A549 treated with GW870086 at 1 μM for 4 hours (cell line): ENCODE measurements at places on chromosomes 7 and 10. TPM values are rescaled to one million over a fixed set of nuclear protein-coding genes. Genes with fewer than 3 reads are reported as not detected.

Gene ICA1
- 0.74 to 1.4 TPM (median 1.1 TPM) in 5 replicates for total RNA-seq

Gene NEUROG3
- total RNA-seq, result not detected in 5 replicates

Gene AOAH
- not detected in 5 replicates for total RNA-seq

Gene CYP17A1
- not detected in 5 replicates for total RNA-seq

Gene C10orf143
- 0.24 to 1.1 TPM (median 0.47 TPM) in 5 replicates for total RNA-seq

Gene TMEM72
- not detected in 5 replicates for total RNA-seq

Gene GNAT3
- not detected in 5 replicates for total RNA-seq

Gene TMEM139
- 0.69 to 1.9 TPM (median 1.2 TPM) in 5 replicates for total RNA-seq

Gene AS3MT
- 3.2 to 4.6 TPM (median 4.2 TPM) in 5 replicates for total RNA-seq

Gene VWDE
- total RNA-seq, result 0.31 to 0.76 TPM (median 0.57 TPM) in 5 replicates

Gene MPP7
- total RNA-seq, result 0.10 to 0.21 TPM (median 0.11 TPM) in 4 of 5 replicates, not detected in the other

Gene TMEM130
- 0.27 to 0.57 TPM (median 0.31 TPM) in 5 replicates for total RNA-seq

Gene LDB1
- 28.2 to 36.5 TPM (median 35.1 TPM) in 5 replicates for total RNA-seq

Gene SAMD9L
- total RNA-seq, result 0.54 to 1.2 TPM (median 0.81 TPM) in 5 replicates

Gene PAX4
- total RNA-seq, result not detected in 5 replicates

Gene TACC2
- total RNA-seq, result 76.2 to 94.9 TPM (median 91.9 TPM) in 5 replicates

Gene TFPI2
- 243 to 308 TPM (median 265 TPM) in 5 replicates for total RNA-seq

Gene SAP25
- total RNA-seq, result 0.24 to 0.64 TPM (median 0.50 TPM) in 5 replicates

Gene RBP4
- total RNA-seq, result 8.0 to 11.5 TPM (median 9.6 TPM) in 5 replicates

Gene TMEM213
- not detected in 5 replicates for total RNA-seq

Gene SLC29A3
- total RNA-seq, result 22.5 to 24.6 TPM (median 24.1 TPM) in 5 replicates

Gene SFRP5
- 1.8 to 2.5 TPM (median 2.1 TPM) in 5 replicates for total RNA-seq

Gene SLC13A1
- not detected in 5 replicates for total RNA-seq

Gene TAS2R41
- total RNA-seq, result not detected in 5 replicates

Gene ZNF804B
- total RNA-seq, result not detected in 5 replicates

Gene ZNF746
- 14.8 to 19.7 TPM (median 18.4 TPM) in 5 replicates for total RNA-seq

Gene ZNF727
- not detected in 5 replicates for total RNA-seq

Gene PTER
- total RNA-seq, result 12.3 to 19.5 TPM (median 16.8 TPM) in 5 replicates

Gene RASSF4
- 1.6 to 2.8 TPM (median 1.9 TPM) in 5 replicates for total RNA-seq

Gene GAD2
- not detected in 5 replicates for total RNA-seq

Gene FXYD4
- not detected in 5 replicates for total RNA-seq

Gene CALHM1
- total RNA-seq, result not detected in 5 replicates

Gene CHCHD1
- 60.7 to 78.7 TPM (median 71.8 TPM) in 5 replicates for total RNA-seq

Gene GDF2
- total RNA-seq, result not detected in 5 replicates
